ENCODE measurements at places on chromosomes 12 and 14. TPM values are rescaled to one million over a fixed set of nuclear protein-coding genes. Genes with fewer than 3 reads are reported as not detected.

GRCh38 chr14:34971801-34972200 is 11.0 kb upstream of the SRP54 start:
- DNase-seq = no peak

DNA sequence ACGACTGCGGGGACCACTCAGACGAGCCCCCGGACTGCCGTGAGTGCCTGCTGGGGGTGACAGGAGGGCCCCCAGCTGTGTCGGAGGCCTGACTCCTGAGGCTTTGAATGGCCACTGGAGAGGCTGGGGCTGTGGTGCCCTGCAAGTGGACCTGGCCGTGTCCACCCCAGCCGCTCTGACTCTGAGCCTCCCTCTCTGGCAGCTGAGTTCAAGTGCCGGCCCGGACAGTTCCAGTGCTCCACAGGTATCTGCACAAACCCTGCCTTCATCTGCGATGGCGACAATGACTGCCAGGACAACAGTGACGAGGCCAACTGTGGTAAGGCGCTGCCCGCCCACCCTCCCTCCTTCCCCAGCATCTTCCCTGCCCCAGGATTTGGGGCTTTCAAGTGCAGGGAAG is 16.1 kb upstream of the NXPH4 start:
- DNase-seq = no peak

GRCh38 chr14:74627076-74627475 is 15.0 kb upstream of the LTBP2 start:
- DNase-seq = no peak

DNA sequence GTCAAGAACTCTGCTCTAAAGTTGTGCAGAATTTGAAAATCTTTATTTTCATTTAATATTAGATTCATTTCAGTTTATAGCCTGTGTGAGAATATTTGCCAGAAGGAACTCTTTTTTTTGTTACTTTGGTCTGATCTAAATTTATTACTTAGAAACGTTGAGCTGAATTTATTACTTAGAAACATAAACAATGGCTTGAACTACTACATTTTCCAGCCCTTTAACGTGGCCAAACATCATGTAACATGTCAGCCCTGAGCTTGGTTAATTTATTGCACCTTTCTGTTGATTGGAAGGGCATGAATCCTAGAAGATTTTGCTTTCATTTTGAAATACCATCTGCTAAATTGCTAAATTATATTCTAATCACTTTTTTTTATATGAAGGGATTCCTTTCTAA is 241.4 kb downstream of the TMEM117 start:
- DNase-seq = no peak

The IFNG-AS1 gene
- 0.56 TPM for total RNA-seq

- DNase-seq = no peak
These were observed 3.4 kb downstream of the HSD17B6 start for GRCh38 chr12:56766535-56766934.

DNA sequence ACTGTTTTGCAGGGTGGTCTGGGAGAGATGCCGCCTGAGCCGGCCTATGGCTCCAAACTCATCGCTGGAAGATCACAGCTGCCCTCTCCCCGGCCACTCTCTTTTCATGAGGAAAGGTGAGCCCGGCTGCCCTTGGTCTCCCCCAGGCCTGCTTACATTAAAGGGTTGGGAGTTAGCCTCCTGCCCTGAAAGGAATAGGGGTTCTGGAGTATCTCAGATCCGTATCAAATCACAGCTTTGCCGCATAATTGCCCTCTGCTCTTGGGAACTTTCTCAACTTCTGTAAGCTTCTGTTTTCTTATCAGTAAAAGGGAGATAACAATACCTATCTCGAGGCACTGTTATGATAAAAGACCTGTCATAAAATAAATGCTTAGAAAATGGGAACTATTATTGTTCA is 17.6 kb downstream of the PHLDA1 start:
- no peak for DNase-seq

The MAP3K9 gene
- 10.0 TPM for total RNA-seq

GRCh38 chr12:91561301-91561957 is 378.8 kb upstream of the DCN start:
- no peak for DNase-seq

The RPS26 gene
- total RNA-seq = 54.5 TPM
